Psoas muscle (tissue), 8 donors: ENCODE measurements at places on chromosomes 16 and 17. TPM values are rescaled to one million over a fixed set of nuclear protein-coding genes. Genes with fewer than 3 reads are reported as not detected.

DOC2B gene
- 1.7 TPM for polyA plus RNA-seq

DNA sequence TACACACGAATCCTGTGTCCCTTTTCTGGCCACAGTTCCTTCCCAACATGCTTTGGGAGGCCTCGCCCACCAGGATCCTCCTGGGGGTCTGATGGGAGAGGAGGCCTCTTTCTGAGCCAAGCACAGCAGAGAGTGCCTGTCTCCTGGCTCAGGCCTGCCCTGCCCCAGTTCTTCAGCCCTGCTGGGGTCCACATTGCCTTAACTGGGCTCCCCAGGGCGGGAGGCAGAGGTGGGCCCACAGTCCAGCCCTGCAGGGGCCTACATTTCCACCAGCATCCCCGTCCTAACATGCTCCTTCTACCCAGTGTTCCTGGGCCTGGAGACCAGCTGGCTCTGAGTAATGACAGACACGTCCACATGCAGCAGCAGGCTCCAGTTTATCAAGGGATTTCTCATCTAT lies 29.6 kb downstream of the WNT9B start:
- DNase-seq: no peak

HOXB9 gene
- polyA plus RNA-seq: 0.01 TPM

- peak; percentile 78 for DNase-seq
Measured at GRCh38 chr17:3535253-3535995, 22.2 kb downstream of the TRPV3 start.

DNA sequence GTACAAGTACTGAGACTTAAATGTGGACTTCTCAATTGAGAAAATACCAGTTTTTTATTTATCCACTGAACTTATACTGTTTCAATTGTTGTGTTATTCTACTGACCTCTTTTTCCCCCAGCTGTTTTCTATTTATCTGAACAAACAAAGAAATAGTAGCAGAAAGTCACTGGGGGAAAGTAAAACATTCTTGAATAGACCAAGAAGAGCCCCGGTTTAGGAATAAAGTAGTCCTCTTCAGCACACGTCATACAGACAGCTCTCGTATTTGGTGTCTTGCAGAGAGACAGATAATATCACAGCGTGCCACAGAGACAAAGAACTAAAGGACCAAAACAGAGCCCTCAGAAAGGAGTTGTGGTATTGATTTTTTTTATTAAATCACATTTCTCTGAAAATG lies 1159.1 kb upstream of the CDH8 start:
- DNase-seq: no peak

DNA sequence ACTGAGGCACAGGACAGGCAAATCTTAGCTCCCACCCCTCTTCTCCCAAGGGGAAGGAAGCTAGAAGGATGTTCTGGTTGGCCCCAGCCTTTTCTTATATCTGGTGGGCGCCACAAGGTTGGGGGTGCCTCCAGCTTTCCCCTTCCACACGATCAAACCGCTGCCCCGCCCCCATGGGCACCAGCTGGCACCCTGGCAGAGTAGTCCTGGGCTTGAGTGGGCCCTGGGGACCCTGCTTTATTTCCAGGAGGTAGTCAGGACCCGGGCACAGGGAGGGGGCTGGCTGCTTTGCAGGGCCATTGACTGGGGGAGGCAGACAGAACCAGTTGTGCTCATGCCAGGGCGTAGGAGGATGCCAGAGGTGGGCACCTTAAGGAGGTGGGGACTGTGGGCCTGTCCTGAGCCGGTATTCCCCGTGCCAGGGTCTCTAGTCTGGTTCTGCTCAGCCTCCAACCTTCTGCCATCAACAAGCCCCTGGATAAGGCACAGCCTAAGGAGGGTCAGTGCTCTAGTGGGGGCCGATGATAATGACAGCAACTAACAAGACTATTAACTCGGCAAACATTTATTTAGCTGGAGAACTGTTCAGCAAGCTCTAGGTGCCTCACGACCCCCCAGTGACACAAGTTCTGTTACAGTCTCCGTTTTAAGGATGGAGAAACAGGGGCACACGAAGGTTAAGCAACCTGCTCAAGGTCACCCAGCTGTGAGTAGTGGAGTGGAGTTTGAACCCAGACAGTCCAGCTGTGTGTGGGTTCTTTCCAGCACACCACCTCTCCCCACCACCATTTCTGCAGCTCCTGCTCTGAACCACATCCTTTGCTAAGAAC lies 7.6 kb upstream of the PPP1R1B start:
- no peak for DNase-seq

DNA sequence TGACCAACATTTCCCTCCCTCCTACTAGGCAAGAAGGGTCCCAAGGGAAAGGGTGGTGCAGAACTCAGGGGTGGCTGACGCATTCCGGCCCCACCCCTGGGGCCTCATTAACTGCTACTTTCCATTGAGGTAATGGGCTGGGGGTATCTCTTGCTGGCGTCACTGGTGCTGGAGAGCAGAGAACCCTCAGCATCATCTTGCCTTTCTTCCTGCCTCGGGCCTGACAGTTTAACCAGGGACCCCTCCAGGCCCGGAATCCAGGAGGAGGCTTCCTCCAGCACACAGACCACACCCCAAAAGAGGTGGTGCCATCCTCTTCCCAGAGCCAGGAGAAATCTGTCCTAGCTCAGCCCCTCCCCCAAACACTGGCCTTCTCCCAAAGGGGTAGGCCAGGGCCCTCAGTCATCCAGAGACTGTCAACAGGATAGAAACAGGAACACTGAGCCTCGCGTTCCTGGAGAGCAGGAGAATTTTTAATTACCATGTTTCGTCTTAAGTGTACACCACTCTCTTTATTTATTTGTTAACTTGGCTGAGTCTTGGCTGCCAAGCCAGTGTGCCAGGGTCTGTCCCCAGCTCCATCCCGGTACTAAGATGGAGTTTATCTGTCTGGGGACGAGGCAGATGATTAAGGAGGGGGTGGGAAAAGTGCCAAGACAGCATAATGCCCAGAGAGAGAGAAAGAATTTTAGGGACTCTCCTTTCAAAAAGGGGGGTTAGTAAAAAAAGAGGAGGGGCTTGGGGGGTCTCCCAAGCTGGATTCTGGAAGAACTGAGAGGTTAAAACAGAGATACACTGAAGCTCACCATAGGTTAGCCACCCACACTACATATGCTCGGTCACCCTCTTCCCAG lies 5.1 kb downstream of the ETV4 start:
- no peak for DNase-seq

DNA sequence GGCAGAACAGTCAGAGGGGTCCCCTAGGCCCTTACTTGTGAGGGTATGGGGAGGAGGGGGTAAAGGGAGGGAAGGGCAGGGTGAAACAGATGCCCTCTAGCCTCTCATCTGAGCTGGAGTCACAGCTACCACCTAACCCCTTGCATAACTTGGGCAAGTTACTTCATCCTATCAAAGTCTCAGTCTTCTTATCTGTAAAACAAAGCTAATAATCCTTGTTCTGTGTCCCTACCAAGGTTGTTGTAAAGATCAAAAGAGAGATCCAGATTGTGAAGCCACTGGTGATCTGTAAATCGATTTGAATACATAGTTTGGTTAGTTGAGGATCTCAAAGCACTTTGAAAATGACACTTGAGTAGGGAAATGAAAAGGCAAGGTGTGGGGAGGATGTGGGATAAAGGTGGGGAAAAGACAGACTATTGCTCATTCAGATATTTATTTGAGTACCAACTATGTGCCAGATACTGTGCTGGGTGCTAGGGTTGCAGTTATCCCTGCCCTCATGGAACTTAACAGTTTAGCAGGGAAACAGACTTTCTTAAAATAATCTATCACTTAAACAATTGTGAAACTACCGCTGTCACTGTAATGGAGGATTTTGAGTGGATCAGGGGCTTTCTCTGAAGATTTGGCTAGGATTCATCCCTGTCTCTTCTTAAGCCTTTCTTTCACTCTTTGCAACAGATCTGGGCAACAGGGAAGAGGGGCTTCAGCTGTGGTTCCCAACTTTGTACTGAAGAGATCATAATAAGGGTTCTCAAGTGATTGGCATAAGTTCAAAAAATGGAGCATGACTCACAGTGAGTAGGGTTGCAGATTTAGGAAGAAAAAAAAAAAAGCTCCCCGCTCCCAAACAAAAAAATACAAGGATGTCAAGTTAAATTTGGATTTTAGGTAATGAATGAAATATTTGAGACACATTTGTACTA lies 3.0 kb downstream of the HEATR9 start:
- DNase-seq: no peak

MMP25 gene
- polyA plus RNA-seq: 1.2 TPM

DNA sequence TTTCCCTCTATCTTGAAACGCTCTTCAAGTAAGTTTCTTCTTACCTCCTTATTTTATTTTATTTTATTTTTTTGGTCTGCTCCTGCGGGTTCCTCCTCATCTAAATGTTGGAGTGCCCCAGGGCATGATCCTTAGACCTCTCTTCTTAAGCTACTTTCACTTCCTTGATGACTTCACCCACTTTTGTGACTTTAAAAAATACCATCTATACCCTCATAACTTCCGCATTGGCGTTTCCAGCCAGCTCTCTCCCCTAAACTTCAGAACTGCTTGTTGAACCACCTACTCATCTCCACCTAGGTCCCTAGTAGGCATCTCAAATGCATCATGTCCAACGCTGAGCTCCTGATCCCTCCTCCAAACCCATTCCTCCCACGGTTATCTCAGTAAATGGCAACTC lies 51.4 kb upstream of the NFAT5 start:
- DNase-seq: no peak

ATXN2L gene
- 28.8 TPM for polyA plus RNA-seq

DNA sequence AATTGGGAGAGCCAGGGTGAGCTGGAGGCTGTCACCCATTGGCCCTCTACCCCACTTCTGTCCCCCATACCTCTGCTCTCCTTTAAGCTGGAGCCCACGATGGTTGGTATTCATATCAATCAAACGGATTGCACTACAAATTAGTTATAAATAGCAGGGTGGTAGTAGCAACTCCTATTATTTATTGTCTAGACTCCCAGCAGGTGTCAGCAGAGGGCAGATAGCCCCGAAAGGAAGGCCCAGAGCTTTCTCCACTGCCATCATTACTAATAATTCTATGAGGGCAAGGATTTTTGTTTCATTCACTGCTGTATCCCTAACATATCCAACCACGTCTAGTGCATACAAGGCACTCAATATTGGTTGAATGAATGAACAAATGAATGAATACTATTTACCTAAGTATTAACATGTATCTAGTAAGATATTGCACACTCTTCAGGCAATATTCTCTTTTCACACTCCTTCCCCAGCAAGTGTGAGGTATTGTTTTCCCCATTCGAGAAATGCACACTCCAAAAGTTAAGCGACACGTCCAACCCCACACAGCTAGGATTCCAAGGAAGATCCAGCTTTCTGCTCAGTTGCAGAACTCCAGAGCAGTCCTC lies 6.3 kb downstream of the C17orf50 start:
- DNase-seq: no peak

OR3A1 gene
- not detected for polyA plus RNA-seq

GRCh38 chr16:72798264-72798663 lies 249.7 kb downstream of the ZFHX3 start:
- DNase-seq: no peak

- DNase-seq: no peak
Measured at GRCh38 chr17:74290340-74290739, 16.3 kb downstream of the DNAI2 start.
